H1 (cell line): ENCODE measurements at places on chromosomes 3 and 15.

DNA sequence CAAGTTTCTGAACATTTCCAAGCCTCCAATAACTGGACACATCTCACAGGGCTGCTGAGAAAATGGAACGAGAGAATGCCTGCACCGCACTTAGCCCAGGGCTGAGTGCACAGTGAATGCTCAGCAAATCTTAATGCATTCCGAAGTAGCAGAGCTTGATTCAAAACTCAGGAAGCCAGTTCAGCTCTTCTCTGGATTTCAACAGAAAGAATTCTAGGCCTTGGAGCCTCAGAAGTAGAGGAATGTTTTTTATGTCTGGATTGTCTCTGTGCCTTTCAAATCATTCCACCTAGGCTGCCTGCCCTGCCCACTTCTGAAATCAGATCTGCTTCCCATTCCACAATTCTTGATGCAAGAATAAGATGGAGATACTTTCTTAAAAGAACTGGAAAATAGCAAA, 9.6 kb upstream of the FOXP1 start:
- DNase-seq: no peak

DNA sequence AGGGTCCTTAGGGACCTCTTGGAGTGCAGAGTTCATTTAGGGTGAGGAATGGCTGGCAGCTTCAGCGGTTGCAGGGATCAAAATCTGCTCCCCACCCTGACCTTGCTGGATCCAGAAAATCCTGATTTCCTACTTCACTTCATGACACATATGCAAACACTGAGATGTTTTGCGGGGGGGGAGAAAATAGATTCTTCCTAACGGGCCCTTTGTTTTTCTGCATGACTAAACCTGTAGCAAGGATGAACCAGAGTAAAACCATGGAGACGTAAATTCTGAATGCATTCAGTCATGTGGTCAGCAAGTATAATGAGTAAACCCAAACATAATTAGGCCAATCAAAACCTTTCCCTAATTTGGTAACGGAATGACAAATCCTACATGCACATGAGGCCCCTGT, 20.0 kb upstream of the RBP1 start:
- no peak for DNase-seq

DNA sequence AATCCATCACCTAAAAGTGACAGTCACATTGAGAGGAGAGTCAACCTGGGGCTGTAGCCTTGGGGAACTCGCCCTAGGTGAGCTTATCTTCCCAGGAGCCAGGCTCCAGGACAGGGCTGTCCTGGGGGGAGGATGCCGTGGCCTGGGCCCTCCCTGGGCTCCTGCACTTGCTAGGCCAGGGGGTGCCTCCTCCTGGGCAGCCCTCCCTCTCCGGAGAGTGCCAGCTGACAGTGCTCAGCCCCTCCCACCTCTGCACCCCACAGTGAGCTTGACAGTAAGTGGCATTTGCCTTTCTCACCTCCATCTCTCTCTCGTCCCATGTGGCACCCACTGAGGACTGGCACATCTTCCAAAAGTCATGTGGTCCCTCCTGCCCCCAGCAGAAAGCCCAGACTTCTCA, 19.1 kb downstream of the UROC1 start:
- no peak for DNase-seq

GRCh38 chr3:129421988-129422745, 6.3 kb downstream of the EFCAB12 start:
- no peak for DNase-seq
